ENCODE measurements at places on chromosomes 4 and X. TPM values are rescaled to one million over a fixed set of nuclear protein-coding genes. Genes with fewer than 3 reads are reported as not detected.

GRCh38 chrX:46796574-46797191, 37.8 kb upstream of the SLC9A7 start:
- DNase-seq: peak; percentile 92

DNA sequence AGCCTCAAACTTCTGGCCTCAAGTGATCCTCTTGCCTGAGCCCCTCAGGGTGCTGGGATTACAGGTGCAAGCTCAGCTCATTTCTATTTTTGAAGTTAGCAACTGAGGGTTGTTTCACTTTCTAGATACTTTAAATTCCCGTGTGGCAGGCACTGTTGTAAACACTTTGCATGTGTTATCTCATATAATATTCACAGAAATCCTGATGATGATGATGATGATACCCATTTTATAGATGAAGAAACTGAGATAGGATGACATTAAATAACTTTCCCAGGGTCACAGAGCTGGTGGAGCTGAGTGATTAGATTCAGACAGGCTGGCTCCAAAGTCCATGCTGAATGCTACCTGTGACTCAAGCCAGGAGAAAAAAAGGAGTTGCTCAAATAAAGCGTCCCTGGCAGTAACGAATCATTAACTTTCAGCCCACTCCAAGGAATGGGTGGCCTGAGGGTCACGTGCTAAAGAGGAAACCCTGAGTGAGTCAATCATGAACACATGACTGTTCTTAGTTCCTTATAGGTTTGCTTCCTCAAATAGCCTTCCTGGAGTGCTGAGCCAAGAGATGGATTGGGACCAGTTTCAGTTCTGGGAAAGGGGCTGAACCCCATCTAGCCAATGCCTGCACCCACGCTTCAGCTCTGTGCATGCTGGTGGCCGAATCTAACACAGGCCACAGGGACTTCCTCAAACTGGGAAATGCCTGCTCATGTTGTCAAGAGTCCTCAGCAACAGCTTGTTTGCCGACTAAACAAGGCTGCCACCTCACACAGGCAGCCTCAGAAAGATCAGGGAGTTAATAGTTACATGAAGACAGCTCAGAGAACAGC, 52.8 kb downstream of the RBM47 start:
- peak; percentile 93 for DNase-seq

DNA sequence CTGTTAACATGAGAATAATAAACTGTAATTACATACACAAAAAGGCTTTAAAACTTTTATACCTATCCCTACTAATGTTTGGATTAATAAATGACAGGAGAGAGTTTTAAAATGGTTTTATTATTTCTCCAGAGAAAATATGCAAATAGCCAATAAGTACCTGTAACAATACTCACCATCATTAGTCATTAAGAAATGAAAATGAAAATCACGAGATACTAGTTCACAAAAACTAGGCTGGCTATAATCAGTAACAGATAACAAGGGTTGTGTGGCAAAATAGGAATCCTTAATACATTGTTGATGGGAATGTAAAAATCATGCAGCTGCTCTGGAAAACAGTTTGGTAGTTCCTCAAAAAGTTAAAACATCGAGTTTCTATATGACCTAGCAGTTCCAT, 25.2 kb upstream of the AP1AR start:
- DNase-seq: no peak

DNA sequence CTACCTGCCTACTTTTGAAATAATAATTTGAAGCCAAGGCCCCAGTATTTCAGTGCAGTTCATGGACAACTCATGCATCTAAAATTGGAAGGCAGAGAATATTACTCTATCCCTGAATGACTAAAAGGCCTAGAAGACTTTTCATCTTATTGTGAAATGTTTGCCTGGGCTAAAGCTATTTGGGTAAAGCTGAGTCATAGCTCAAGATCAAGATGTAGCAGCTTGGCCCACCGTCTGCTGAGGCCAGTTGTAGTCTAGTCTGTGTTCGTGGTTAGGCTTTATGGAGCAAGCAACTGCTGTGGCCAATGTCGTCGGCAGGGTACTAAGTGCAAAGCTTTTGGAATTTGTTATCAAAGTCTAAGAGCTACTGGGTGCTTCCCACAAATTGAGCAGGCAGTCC, 929.1 kb downstream of the RAB28 start:
- DNase-seq: no peak

- no peak for DNase-seq
Measured at GRCh38 chr4:136737066-136737465, 795.2 kb downstream of the PCDH18 start.

- DNase-seq: no peak
Measured at GRCh38 chrX:52608961-52609360, 45.7 kb downstream of the SSX7 start.

GRCh38 chr4:5446595-5447226, 261.6 kb downstream of the EVC2 start:
- no peak for DNase-seq

- DNase-seq: no peak
Measured at GRCh38 chr4:138869165-138869564, 146.4 kb upstream of the NOCT start.

DNA sequence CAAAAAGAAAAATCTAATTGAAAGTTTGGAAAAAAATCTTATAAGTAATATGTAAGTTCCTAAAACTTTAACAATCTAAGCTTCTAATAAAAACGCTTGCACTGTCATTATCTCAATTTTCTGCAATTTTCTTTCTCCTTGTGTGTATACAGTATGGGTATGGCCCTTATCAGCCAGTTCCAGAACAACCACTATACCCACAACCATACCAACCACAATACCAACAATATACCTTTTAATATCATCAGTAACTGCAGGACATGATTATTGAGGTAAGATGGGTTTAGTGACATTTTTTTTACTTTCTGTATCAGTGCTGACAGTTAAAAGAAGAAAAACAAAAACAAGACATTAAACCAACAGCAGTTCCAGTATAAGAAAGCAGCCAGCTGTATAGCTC, 4.9 kb downstream of the STATH start:
- DNase-seq: no peak

DNA sequence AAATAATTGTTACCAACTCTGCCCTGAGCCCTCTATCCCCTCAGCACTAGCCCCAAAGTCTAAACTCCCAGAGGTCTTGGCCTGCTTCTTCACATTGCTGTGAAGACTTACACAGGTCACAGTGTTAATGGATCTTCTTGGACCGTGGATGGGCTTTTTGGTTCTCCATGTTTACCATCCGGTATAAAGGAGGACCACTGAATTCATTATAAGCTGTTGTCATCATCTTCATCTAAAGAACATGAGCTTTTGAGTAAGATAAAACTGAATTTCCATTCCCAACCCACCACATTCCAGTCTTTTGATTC, 8.5 kb downstream of the NUDT11 start:
- no peak for DNase-seq

DNA sequence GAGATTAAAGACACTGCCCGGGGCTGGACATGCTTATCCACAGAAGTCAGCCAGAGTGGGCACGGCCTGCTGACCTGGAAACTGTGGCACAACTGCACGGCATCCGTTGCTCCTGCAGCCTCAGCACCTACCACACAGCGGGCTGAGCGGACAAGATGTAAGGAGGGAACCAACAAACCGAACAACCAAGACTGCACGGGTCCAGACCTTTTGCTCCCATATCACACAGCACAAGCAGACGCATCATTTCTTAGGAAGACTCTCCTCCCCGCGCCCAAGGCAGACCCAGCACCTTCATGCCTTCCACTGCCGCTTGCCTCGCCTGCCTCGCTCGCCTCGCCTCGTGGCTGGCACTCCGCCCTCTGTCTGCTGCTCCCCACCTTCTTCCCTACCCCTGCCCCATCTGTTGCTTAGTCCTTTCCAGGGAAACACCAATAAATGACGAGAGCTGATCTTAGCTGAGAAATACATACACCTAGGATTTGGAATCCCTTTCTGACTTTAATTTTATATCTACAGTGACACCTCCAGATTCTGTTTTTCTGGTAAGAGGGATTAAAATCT, 79.0 kb downstream of the AFAP1 start:
- no peak for DNase-seq

DNA sequence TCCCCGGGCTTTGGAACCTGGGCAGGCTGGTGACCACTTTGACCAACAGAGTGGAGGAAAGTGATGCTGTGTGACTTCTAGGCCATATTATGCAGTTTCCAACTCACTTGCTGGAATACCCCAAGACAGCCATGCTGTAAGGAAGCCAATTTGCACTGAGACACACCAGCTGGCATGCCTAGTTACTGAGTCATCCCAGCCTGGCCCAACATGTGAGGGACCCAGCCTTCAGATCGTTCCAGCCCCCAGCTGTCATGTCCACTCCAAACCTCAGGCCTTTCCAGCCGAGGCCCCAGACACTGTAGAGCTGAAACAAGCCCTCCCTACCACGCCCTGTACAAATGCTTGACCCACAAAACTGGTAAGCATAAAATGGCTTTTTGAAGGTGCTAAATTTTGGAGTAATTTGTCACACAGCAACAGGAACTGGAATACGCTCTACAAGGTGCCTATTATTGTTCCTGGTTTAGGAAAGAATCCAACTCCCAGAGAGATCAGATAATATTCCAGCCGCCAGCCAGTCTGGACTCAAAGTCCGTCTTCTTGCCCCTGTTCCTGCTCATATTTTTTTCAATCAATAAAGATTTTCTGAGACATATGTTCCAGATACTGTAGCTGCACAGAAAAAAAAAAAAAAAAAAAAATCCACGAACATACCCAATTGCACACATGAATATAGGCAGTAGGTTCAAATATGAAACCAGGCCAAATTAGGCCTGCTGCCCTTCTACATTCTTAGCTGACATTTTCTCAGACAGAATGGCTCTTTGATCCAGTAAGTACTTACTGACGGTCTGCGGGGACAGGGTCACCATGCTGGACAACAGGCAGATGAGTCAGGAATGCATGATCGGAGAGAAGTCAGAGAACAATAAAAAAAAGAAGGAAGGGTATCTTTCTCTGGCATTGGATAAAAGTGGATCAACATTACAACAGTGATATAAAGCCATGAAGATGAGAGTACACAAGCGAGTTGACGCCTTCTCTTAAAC, 35.1 kb downstream of the SH3KBP1 start:
- DNase-seq: no peak

GRCh38 chrX:16240231-16240905, 73.1 kb downstream of the MAGEB17 start:
- no peak for DNase-seq

- DNase-seq: no peak
Measured at GRCh38 chrX:99394456-99394855, 1015.6 kb downstream of the PCDH19 start.

- DNase-seq: no peak
Measured at GRCh38 chrX:47311932-47312774, 58.2 kb upstream of the ZNF157 start.

GRCh38 chr4:6264225-6264540, 5.5 kb upstream of the WFS1 start:
- DNase-seq: no peak

DNA sequence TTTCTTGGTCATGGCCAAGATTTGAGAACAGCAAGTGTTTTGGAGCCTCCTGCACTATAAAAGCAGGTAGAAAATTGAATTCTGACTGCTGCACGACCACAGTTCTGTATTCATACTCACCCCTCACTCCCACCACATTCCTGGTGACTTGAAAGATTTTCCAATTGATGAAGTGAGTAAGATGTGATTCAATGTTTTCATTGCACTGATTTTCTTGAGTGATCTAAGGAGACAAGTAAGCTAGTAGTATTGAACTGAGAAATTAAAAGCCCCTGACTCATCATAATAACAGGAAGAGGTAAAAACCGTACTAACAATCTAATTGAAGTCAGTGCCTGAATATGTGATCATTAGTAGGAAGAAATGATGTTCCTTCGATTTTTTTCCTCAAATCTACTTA, 6.1 kb upstream of the SEC24D start:
- no peak for DNase-seq

DNA sequence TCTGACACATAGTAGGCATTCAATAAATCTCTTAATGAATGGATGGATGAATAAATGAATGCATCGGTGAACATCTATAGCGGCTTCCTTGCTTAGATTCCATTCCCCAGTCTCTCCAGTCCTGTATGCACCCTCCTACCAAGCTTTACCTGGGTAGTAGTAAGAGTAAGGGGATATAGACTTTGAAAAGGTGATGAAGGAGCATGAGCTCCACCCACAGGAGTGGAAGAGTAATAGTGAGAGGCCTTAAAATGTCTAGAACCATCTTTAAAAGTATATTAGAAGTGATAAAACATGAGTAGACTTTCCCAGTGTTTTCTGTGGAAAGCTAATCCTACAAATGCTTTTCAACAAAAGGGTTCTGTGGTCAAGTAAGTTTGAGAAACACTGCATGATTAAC, 35.5 kb upstream of the GPC3 start:
- no peak for DNase-seq

- no peak for DNase-seq
Measured at GRCh38 chr4:94399277-94399676, 52.5 kb upstream of the PDLIM5 start.

DNA sequence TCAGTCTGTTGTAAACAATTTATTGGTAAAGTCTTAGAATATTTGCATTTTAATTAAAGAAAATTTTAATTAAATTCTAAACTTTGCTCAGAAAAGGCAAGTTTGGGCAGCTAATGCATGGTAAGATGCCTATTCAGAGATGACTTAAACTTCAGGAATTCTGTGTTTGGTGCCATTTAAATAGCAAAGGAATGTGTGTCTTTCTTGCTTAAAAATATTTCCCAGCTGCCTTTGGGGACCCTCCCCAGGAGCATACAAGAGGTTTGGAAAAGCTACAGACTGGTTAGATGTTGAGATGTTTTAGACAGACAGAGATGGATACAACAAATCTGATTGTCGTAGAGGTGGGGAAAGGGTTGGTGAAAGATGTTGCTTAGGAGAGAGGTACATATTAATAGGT, 36.5 kb downstream of the AFF2 start:
- no peak for DNase-seq

GRCh38 chr4:1246901-1247863, 1.7 kb downstream of the CTBP1 start:
- no peak for DNase-seq

DNA sequence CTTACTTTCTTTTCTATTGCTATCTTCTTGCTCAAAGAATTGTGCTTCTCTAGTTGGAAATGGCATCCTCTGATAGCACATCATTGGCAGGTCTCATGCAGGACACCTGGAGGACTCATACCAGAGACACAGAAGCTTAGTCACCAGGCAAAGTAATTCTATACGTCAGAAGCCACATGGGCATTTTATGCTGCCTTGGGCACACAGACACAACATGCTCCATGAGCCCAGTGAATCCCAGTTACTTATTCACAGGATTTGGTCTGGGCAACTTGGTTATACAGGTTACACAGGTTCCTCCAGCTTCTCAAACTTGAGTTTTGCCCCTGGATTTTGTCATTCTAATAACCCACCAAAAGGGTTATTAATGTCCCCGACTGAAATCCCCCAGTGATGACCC, 7.1 kb downstream of the RASSF6 start:
- no peak for DNase-seq

Gene MAGEA11
- total RNA-seq: not detected

Gene PDGFRA
- 123 TPM for total RNA-seq

Gene CHRDL1
- 225 TPM for total RNA-seq

Gene L1CAM
- total RNA-seq: 33.4 TPM

Gene ADH1A
- total RNA-seq: 0.99 TPM

Gene CYSLTR1
- total RNA-seq: 25.2 TPM

Gene OPRPN
- not detected for total RNA-seq

Gene FATE1
- not detected for total RNA-seq

Gene ELF2
- 57.9 TPM for total RNA-seq

Gene CFI
- total RNA-seq: 10.0 TPM

Gene RBM47
- 13.3 TPM for total RNA-seq

Gene KCNIP4
- total RNA-seq: 0.50 TPM

Data from esophagus muscularis mucosa (tissue), 4 donors.